ENCODE measurements at places on chromosomes 7 and 10.
A peak's percentile ranks its signal among the peaks of the same experiment; 100 is the strongest.

DNA sequence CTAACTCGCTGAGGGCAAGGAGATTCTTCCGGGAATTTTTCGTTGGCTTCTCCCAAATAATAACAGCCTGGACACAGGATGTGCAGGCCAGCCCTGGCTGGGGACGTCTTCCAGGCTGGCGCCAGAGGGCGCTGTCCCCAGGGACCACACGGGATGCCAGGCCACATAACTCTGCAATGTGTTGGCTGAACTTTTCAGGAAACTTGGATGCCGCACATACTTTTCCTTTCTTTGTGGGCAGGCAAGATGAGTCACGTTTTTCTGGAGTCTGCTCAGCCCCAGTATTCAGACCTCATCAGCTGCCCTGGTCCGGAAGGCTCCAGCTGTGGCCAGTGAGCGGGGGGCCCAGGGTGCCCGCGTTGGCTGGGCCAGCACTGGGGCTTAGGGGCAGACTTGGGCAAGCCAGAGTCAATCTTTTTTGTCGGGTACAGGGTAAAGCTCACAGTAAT lies 122.7 kb downstream of the PRKAG2 start:
- no peak for DNase-seq

DNA sequence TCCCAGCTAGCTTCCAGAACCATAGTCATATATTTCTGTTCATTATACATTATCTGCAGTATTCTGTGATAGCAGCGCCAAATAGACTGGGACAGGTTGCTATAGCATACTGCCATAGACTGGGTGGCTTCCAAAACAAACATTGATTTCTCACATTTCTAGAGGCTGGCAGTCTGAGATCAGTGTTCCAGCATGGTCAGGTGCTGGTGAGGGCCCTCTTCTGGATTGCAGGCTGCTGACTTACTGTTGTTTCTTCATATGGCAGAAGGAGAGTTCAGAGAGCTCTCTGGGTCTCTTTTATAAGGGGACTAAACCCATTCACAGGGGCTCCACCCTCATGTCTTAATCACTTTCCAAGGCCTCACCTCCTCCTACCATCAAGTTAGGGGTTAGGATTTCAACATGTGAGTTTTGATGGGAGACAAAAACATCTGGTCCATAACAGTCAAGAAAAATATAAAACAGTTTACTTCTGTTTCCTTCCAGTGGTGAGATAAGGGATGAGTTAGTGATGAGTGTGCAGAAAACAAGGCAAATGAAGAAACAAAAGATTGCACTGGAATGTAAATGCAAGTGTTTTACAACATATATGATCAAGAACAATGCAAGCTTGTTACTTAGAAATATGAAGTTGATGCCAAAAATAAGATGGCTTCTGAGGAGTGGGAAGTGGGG lies 399.0 kb upstream of the C7orf33 start:
- DNase-seq: no peak

GRCh38 chr10:72074574-72075375 lies 13.6 kb downstream of the SPOCK2 start:
- DNase-seq: no peak

DNA sequence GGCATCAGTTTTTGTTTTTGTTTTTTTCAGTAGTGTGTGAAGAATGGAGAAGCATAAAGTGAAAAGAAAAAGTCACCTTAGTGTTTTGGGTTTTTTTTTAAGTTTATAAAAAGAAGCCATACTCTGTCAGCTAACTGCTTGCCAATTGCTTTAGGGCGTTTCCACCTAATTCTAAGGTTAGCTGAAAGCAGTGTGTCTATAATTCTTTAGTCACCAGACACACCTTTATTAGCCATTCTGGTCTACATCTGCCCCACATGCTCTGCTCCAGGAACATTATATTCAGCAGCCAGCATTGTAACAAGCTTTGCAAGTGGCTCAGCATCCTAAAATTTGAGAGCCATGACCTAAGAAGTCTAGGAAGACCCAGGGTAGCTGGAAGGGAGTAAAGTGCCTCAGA lies 14.1 kb upstream of the SLC16A12 start:
- DNase-seq: no peak

GRCh38 chr7:150904011-150904909 lies 51.9 kb downstream of the AOC1 start:
- DNase-seq: no peak

DNA sequence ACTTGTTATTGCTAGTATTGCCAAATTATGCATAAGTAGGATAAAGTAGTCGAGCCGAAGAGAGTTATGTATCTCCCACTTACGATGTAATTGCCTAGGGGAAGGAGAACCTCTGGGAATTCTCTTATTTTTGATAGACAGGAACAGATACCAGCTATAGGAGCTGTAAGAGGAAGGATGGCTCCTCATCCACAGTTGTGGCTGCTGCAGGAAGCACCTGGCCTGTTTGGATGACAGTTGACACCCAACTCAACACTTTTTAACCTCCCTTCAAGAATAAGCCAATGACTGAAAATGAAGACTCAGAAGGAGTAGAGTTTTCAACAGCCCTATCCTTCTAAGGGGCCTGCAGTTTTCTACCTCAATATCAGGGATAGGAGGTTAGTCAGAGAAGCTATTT lies 6.3 kb downstream of the DYDC1 start:
- DNase-seq: no peak

DNA sequence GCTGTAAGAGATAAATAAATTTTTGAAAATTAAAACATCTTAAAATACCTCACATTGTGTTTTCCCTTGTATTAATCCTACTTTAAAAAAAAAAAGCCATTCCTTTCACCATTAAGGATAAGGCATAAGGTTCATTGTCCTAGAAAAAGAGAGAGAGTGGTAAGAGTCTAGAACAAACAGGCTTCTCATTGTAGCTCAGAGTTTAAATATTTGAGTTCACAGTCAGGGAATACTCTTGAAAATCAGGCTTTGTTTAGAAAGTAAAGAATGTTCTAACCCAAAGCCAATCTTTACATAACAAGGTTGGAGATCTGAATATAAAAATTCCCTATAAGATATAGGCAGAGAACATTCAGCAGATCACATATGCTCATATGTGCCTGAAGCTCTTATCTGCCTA lies 40.2 kb upstream of the TES start:
- no peak for DNase-seq

DNA sequence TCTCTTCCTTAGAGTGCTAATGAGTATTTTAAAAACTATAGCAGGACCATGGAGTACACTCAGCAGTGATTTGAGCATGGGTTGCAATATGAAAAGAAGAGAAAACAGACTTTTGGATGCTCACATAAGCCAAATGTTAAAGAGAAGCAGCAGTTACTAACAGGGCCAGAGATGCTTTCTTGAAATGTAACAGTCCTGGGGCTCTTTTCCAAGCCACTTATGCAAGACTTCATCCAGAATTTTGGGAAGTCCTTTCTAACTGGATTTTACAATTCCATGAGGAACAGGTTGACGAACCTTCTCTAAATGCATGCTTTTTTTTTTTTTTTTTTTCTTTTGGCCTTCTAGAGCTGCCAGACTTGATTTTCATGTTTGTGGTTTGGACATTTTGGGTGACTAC lies 282.0 kb downstream of the SEC23IP start:
- DNase-seq: no peak

DNA sequence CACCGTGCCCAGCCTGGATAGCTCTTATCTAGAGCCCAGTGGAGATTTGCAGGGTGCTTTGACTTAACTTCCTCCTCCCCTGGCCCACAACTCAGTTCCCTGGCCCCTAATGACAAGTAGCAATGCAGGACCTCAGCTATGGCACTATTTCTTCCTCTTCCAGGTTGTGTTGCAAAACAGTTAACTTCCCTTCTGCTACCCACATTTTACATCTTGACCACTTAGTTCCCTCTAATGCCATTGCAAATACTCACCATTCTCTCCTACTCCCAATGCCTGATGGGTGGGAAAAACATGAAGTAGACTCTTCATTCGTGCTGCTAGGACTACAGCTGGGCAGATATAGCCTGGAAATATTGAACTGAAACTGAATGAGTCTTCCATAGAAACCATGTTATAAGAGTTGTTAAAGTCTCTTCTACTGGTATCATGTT lies 39.1 kb upstream of the FGL2 start:
- no peak for DNase-seq

DNA sequence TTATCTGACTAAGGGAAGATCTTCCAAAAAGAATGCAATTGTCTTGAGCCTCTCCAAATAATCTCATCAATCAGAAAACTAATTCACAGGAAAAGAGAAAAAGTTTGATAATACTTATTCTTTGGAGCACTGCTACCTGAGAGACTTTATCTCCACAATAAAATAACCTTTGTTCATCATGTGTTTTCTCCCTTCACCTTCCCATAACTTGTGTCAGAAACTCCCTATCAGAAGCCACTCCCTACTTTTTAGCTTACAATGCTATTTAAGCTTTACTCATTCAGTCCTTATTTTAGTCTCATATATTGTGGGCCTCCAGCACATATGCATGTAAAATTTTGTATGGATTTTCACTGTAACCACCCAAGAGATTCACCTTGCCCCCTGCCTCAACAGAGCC lies 998 bp downstream of the CYP3A43 start:
- no peak for DNase-seq

- no peak for DNase-seq
These were observed 267.4 kb downstream of the ADK start for GRCh38 chr10:74418285-74418872.

- no peak for DNase-seq
These were observed 242.5 kb downstream of the REEP3 start for GRCh38 chr10:63763744-63764143.

DNA sequence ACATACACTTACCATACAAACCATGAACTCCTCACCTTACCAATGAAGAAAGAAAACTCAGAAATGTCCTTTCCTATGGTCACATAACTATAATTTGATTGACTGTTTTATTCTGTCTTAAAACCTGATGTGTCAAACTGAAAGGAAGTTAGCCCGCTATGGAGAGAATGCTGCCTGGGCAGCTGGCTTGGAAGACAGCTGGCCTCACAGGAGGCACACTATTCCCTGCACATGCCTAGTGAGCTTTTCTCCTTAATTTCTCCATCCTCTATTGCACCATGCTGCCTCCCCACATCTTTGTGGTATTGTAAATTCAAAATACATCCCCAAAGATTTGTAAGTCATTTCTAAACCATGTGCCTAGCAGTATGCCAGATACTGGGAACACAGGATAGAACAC lies 163.3 kb downstream of the STK31 start:
- no peak for DNase-seq

DNA sequence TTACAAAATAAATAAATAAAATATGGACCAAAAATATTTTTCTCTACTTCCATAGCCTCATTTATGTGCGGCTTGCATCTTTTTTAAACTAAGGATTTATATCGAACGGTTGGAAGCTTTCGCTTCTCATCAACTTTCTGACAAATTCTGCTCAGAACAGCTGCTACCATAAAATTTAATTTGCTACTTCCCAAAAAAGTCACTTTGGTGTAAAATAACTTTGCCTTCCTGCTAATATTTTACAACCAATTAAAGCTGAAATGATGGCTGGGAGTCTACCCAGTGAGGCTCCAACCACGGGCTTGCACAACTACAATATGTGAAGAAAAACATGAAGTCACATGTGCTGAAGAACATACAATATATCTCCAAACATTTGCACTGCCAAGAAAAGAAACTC lies 253.1 kb upstream of the NEBL start:
- DNase-seq: no peak

DNA sequence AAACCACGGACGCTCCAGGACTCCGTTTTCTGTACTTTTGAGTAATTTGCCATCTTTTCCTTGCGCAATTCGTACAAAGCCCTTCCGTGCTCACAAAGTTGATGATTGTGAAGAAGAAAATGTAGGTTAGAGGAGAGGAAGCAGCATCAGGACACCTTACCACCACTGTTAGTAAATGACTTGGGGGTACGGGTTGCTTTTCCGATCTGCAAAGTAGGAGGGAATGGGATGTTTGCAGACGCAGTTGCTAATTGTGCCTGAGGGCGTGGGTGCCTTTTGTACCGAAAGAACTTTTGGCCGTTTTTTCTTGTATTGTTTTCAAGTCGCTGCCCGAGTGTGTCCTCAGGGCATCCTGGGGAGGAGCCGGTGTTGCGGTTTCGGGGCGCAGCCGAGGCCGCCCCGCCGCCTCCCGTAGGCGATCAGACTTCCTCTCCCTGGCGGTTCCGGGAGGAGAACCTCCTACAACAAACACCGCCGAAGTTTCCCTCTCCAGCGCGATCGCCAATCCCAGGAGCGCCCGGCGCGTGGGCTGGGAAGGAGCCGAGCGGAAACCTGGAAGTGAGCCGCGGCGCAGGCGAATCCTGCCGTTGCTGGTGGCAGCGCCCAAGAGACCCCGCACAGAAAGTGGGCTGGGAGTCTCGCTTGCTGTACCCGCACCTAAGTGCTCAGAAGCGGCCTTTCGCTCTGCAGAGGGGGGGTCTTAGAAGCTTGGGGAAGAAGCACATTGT lies 1.0 kb downstream of the PRR15 start:
- DNase-seq: peak; percentile 62
